ENCODE measurements at places on chromosomes 5 and 9.

DNA sequence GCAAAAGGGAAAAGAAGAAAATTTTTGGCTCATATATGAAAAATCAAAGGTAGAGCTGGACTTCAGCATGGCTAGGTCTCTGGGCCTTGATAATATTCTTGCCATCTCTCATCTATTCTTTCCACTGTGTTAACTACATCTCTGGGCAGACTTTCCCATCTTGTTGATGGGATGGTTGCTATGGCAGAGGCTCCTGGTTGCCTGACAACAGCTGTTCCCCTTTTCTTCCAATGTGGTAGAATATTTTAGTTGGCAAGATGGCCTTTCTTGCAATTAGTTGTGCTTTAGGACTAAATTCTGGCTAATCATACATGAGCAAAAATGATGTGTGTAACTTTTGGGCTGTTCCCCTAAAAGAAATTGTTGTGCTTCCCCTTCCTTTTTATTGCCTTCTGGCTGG lies 40.2 kb upstream of the ARAP3 start:
- DNase-seq: no peak

DNA sequence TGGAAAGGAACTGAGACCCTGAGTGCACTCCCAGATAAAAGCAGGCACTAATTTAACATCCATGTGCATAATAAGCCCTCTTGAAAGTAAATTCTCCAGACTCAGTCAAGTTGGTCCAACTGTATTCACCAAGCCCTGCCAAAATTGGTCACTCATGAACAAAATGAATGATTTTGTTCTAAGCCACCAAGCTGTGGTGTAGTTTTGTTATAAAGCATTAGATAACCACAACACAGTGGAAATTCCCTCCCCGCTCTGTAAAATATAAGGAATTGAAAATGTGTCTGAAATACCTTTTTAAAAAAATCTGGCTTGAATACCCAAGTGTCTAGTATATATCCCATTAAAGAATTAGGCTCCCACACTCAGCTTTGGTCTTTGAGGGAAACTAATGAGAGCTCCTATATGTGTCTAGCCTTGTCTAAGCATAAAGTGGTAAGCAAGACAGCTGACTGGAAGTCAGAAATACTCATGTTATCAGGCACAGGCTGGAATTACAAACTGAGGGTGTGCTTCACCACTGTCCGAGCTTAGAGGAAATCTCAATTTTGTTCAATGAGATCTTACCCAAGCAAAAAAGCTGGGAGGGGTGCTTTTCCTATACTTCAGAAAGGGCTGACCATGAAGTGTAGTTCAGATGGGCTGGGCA lies 33.2 kb downstream of the IDNK start:
- no peak for DNase-seq

DNA sequence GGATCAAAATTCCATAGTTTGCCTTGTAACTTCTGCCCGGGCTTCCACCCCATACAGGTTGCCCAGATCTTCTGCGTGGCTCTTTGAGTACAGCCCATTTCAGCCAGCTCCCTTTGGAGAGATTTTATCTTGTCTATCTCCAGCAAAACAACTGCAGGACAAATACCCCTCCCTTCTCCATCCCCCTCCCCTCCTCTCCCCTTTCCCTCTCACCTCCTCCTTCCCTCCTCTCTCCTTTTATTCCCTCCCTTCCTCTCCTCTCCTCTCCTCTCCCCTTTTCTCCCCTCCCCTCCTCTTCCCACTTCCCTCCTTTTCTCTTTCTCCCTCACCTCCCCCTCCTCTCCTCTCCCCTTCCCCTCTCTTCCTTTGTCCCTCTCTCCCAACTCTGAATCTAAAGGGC lies 58.2 kb downstream of the COL15A1 start:
- no peak for DNase-seq

GRCh38 chr5:134536876-134537275 lies 11.4 kb downstream of the JADE2 start:
- no peak for DNase-seq

DNA sequence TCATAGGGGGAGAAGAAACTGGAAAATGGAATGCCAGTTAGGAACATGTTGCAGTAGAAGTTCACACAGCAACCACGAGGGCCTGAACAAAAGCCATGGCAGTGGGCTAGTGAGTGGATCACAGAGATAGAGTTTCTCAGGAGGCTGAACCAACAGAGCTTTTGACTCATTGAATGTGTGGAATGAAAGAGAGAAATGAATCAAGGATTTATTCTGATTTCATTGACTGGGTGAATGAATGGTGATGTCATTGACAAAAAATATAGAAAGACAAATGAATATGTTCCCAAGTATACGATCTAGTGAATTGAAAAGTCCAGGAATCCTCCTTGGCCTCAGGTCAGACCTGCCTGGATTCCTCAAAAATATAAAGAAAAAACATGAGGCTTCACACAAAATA lies 99.2 kb downstream of the ZNF462 start:
- DNase-seq: no peak

GRCh38 chr9:7089406-7090193 lies 331.8 kb downstream of the KDM4C start:
- no peak for DNase-seq

- no peak for DNase-seq
Observed at GRCh38 chr9:114278881-114279570, 43.9 kb upstream of the ORM1 start.

- DNase-seq: no peak
Observed at GRCh38 chr9:114008667-114009410, 69.3 kb downstream of the AMBP start.

- DNase-seq: no peak
Observed at GRCh38 chr9:109518621-109519335, 20.7 kb upstream of the PTPN3 start.

DNA sequence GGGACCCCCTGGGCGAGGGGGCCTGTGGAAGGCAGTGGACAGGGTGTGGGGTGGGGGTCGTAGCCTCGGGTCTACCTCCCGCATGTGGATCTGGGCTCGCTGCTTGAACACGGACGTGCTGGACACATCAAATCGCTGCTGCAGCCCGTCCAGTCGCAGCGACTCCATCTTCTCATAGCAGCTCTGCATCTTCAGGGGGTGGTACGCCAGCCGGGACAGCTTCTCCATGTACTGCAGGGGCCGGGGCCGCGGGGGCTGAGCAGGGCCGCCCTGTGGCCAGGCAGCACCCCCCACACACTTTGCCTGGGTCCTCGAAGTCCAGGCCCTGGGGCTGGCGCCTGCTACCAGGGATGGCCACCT lies 57.6 kb downstream of the LRSAM1 start:
- DNase-seq: no peak

DNA sequence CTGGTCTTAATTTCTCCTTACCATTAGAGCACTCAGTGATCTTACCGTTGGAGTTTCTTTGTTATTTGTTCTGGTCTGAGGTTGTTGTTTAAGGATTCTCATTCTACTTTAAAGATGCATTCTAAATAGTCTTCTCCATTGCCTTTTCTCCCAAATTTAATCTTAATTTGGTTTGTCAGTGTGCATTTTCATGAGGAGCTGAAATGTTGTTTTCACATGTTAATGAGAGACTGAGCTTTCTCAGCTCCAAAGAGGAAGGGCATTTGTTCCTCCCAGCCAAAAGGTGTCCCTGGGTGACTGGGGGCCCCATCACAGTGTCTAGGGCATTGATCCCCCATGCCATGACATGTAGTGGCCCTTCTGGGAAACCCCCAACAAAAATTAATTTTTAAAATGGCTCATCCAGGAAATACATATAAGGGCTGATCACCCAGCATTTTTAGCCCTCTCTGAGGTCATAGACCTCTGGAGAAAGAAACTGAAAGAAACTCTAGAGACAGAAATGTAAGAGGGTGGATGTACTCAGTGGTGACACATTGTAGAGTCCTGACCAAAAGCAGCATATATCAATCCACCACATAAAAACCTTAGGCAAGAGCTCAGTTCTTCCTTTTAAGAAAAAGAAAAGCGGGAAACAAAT lies 240.4 kb upstream of the RAI14 start:
- DNase-seq: peak; percentile 6

DNA sequence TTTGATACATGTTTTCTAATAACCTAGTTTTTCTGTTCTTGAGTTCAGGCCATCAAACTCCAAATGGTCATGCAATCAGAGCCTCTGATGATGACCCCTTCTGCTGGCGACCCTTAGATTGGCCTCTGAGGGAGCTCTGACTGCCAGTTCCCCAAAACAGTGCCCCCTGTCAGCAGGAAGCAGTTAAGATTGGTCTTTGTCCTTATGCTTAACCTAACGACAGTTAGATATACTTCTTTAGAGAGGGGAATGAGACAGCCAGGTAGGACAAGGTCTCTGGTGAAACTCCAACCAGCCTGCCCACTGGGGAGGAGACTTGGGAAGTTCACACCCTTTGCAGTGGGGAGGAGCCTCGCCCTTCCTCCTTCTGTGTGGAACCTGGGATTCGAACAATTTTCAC lies 390.4 kb upstream of the KIF2A start:
- DNase-seq: no peak

DNA sequence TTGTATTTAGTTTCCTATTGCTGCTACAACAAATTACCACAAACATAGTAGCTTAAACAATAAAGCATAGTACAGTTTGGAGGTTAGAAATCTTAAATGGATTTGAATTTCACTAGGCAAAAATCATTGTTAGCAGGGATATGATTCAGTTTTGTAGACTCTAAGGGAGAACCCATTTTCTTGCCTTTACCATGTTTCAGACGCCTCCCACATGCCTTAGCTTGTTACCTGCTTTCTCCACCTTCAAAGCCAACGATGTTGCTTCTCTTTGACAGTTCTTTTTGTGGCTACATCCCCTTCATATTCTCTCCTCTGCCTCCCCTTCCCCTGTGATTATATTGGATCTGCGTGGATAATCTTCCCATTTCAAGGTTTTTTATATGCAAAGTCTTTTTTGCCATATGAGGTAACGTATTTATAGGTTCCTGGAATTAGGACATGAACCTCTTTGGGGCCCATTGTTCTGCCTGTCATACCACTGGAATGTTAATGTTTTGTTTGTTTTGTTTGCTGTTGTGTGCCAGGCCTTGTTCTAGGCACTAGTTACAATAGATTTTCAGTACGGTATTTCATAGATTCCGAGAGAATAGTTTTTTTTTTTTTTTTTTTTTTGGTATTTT lies 54.1 kb downstream of the UHRF2 start:
- DNase-seq: no peak

DNA sequence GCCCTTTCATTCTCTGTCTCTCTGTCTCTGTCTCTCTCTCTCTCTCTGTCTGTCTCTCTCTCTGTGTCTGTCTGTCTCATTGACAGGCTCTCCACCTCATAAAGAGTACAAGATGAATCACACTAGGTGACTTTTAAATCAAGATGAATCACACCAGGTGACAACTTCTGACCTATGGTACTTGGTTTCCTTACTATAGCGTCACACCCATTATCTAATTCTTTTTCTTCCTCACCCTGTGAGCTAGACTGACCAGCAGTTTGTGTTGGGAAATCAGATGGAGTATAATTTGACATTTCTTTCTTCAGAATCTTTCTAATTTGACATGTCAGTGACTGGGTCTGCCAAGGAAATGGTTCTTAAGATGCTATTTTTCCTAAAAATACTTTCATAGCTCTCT lies 232.9 kb downstream of the ARRDC3 start:
- DNase-seq: no peak

- DNase-seq: peak; percentile 82
Observed at GRCh38 chr9:127869310-127870152, 7.9 kb downstream of the AK1 start.

DNA sequence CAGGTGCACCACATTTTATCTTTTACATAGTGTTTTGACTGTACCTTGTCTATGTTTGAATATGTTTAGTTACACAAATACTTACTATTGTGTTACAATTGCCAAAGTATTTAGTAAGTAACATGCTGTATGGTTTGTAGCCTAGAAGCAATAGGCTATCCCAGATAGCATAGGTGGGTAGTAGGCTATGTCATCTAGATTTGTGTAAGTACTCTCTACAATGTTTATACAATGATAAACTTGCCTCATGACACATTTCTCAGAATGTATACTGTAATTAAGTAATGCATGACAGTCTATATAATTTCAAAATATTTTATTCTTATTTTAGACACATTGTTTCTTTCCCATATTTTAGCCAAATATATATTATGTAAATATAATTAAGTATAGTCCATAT lies 836.8 kb upstream of the CDH9 start:
- DNase-seq: no peak

DNA sequence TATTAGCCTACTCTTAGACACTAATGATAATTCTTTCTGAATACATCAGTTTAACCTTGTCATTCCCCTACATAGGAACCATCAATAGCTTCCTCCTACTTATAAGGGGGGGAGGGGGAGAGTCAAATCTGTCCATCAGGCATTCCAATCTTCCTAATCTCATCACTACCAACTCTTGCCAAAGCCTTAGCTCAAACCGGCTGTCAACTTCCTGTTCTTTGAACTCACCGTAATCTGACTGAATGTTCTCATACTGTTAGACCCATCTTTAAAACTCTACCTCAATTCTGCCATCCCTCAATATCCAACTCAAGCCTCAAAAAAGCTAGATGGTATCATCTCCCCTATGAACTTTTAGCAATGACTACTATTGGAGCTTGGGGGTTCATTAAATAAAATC lies 41.9 kb upstream of the RNF38 start:
- DNase-seq: no peak

DNA sequence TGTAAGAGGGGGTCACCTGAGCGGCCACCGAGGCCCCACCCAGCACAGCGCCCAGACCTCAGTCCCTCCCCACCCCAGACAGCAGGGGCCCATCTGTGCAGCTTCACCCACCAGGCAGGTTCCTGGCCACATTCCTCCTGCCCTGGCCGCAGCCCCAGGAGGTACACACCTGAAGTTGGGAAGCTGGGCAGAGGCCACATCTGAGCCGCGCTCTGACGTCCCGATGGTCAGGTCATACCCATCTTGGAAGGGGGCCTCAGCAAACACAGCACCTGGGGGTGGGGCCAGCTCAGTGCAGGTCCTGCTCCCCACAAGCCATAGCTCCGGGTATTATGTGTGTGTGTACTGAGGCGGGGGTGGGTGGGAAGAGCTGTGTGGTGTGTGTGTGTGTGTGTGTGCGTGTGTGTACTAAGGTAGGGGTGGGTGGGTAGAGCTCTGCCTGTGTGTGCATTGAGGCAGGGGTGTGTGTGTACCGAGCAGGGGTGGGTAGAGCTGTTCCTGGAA lies 5.6 kb downstream of the SPOUT1 start:
- no peak for DNase-seq

DNA sequence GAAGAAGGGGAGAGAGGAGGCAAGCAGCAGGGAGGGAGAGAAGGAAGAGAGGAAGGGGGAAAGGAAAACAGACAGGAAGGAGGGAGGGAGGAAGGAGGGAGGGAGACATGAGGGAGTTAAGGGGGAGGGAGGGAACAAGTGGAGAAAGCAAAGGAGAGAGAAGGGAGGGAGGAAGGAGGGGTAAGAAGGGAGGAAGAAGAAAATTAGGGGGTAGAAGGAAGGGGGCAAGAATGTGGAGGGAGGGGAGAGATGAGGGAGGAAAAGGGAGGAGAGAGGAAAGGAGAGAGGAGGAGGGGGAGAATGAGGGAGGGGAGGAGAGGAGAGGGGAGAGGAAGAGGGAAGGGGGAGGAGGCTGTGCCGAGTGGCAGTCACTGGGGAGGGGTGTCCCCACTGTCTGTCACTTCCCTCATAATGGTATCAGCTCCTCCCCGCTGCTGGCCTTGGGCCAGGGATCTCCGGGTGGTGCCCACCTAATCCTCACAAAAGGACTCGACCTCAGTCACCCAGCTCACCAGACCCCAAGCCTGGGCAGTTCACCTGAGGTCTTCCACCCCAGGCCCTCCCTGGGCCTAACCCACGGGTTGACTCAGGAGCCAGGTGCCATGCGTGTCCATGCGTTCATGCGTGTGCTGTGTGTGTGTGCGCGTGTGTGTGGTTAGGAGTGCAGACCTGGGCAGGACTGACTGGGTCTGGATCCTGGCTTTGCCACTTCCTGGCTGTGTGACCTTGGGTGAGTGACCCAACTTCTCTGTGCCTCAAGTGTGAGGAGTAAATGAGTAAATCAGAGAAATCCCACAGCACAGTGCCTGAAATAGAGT lies 18.1 kb downstream of the C9orf50 start:
- no peak for DNase-seq
